ENCODE measurements at places on chromosomes 16 and 17.
A peak's percentile ranks its signal among the peaks of the same experiment; 100 is the strongest.

DNA sequence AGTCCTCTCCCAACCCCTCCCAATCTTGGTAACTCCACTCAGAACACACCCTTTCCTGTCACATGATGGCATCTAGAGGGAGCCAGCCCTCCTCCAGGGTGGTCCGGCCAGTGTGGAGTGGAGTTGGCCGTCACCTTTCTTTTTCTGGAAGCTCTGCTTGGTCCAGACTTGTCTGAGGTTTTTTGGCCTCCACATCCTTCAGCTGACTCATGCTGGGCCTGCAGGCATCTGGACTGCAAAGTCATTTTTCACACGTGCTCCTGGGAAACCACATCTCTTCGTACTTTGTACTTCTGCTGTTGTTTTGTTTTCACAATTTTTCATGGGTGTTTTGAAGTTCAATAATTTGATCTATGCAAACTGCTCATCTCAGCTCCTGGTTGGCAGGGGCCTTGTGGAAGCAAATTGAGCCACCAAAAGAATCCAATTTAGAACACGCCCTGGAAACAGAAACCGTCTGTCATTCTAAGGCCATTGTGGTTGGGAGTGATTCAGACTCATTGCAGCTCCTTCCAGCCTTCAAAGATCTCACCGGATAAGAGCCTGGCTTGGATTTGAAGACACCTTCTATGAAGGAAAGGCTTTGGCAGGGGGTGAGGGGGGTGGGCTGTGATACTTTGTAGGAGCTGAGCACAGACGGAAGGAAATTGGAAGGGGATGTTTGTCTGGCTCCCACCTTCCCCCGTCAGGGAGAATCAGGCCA, 42.4 kb upstream of the NF1 start:
- no peak for DNase-seq

- no peak for DNase-seq
Observed at GRCh38 chr17:4229627-4230541, 33.9 kb downstream of the ANKFY1 start.

DNA sequence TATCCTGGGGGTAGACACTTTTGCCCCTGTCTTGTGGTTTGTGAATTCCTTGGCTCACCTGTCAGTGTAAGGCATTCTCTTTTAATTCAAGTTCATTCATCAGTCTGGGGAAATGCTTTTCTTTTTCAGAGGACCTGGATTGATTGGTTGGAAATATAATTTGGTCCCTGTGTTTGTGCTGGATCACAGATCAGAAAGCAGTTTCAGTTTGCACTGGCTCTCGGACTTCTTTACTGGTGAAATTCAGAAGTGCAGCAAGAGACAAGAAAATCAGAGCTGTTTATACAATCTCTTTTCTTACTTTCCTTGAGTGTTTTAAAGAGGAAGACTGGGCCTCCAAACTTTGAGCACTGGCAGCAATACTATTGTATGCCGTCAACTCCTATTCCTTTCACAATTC, 161.8 kb upstream of the KCNJ16 start:
- no peak for DNase-seq

- no peak for DNase-seq
Observed at GRCh38 chr16:66695471-66695934, 1.0 kb downstream of the CMTM4 start.

- DNase-seq = no peak
Observed at GRCh38 chr16:5605404-5605803, 507.8 kb upstream of the EEF2KMT start.

DNA sequence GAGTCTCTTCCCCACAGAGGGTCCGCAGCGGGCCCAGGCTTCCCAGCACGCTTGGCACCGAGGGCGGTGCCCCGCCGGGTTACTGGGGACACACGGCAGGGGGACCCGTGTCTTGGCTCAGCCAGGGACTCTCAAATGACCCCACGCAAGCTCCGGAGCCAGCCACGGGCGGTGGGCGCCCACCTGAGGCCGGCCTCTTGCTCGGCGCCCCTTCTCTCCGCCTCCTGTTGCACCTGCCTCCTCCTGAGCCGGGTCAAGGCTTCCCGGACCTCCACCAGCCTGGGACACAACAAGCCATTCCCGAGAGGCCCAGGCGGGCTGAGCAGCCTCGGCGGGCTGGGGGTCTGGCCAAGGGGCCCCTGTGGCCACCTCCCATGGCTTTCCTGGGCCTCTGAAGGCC, 1.7 kb downstream of the CCDC154 start:
- DNase-seq = no peak

- no peak for DNase-seq
Observed at GRCh38 chr17:19372866-19373504, 5.3 kb upstream of the MAPK7 start.

- peak; percentile 90 for DNase-seq
Observed at GRCh38 chr17:75632863-75633485, at the start of gene SMIM5. Gene SMIM5 (plus strand): TSS chr17:75633434. CDS start chr17:75640202, 6,768 bp downstream.

DNA sequence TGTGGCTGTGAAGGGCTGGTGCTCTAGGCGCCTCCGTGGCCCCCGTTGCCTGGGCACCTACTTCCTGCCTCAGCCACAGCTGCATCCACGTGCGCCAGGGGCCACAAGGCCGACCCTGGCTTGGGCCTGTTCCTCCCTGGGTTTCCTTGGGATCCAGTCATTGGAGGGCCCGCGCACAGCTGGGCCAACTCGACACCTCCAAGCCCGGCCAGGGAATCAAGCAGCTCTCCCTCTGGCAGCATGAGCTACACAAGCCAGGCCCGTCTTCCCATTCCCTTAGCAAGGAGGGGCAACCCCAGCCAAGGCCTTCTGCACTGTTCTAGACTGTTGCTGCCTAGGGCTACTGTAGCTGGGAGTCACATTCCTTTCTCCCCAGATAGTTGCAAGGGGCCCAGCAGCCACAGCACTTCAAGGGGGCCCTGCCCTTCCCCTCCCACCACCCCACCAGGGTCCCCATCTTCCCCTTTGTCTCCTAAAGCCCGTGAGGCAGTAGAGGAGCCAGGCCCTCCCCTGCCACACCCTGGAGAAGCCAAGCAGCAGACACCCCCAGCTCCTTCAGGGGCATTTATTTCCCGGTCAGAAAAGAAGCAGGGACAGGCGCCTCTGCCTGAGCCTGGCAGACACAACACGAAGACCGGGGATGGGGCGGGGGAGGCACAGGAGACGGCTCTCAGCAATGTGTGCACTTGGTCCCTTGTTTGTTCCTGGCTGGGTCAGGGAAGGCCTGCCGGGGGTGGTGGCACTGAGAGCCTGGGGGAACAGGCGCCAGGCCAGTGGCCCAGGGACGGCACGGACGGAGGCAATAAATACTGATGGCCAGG, 3.8 kb downstream of the ARHGDIA start:
- DNase-seq = peak; percentile 66

GRCh38 chr17:42133461-42134041, 10.9 kb downstream of the HSPB9 start:
- peak; percentile 82 for DNase-seq

All from BE2C (cell line).